Activated naive CD8-positive, alpha-beta T cell treated with anti-CD3 and anti-CD28 coated beads for 36 hours (primary cell): ENCODE measurements at places on chromosomes 4 and X. TPM values are rescaled to one million over a fixed set of nuclear protein-coding genes. Genes with fewer than 3 reads are reported as not detected.

FAT4 gene
- total RNA-seq, result not detected

WDR17 gene
- total RNA-seq, result 1.9 TPM

MMRN1 gene
- 0.10 TPM for total RNA-seq

GRCh38 chr4:29619168-29619567, 1101.0 kb upstream of the PCDH7 start:
- no peak for DNase-seq

DNA sequence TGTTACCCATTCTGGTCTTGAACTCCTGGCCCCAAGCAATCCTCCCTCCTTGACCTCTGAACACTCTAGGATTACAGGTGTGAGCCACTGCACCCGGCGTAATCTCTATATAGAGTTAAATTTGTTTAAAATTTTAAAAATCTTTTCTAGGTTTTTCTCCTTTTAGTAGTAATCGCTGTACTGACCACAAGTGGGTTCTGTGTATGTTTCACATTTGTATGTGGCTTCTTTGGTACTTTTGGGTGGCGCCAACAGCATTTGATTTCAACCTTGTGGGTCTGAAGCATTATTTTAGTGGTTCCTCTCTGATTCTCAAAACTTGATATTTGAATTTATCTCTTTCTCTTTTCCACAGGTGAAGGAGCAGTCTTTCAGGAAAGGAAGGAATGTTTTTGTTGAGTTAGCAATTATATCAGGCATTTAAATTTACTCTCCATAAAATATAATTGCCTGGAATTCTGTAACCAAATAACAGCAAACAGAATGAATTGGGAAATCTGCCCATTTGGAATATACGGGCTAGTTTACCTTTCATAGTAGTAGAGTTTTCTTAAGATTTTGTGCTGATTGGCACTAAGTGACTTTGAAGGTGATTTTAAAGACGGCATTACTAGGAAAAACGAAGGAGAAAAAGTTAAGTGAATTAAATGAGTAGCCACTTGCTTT, 29.5 kb downstream of the ARHGAP10 start:
- no peak for DNase-seq

DNA sequence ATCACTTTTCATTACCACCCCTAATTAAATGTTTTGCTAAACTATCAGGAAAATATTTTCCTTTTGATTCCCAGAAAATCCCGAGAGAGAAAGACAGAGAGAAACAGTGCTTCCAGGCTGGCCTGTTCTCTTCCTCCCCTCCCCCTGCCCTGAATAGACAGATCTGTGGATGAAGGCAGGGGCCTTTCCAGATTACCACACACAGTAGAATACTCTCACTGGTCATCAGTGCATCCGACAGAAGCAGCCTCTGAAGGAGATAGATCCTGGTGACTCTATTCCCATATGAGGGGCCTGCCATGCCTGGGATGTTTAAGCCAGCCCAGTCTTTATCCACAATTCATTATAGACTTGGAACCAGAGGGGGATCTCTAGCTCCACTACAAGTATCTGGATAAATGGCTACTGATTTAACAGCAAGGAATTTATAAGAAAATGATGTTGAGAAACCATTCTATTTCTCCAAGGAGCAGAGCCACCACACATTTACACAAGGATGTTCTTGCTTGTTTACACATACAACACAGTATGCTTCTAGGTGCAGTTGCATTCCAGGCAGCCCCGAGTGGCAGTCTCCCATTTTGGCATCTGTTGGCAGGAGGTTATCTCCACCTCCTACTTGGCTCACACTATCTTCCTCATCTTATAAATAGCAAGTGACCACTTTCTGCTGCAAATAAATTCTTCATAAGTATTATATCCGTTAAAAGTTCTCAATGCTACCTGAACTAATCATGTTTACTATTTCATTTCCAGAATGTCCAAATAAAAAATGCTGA, 115.8 kb downstream of the HS6ST2 start:
- no peak for DNase-seq

GRCh38 chrX:1592470-1593142, 1.2 kb downstream of the AKAP17A start:
- peak; percentile 55 for DNase-seq

DNA sequence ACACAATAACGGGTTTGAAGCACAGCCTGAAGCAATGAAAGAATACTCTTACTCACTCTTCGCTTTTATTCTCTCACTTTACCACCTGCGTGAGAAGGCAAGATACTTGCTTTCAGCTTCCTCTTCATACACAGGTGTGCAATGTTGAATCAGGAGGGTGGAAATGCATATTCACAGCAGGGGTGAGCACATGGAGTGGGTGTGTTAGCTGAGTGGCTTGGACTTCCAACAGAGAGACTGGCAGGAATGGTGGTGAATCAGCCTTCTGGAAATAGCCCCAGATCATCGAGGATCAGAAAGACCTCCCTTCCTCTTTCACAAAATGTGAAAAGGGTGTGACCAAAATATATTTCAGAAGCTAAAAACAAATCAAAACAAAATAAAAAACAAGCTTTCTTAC, 521.2 kb downstream of the STIM2 start:
- no peak for DNase-seq

C4orf50 gene
- total RNA-seq, result not detected

TMEM31 gene
- total RNA-seq, result not detected

VCX gene
- not detected for total RNA-seq

GRCh38 chr4:146247356-146247755, 33.0 kb downstream of the REELD1 start:
- no peak for DNase-seq
